ENCODE measurements at places on chromosomes 3 and 15.

DNA sequence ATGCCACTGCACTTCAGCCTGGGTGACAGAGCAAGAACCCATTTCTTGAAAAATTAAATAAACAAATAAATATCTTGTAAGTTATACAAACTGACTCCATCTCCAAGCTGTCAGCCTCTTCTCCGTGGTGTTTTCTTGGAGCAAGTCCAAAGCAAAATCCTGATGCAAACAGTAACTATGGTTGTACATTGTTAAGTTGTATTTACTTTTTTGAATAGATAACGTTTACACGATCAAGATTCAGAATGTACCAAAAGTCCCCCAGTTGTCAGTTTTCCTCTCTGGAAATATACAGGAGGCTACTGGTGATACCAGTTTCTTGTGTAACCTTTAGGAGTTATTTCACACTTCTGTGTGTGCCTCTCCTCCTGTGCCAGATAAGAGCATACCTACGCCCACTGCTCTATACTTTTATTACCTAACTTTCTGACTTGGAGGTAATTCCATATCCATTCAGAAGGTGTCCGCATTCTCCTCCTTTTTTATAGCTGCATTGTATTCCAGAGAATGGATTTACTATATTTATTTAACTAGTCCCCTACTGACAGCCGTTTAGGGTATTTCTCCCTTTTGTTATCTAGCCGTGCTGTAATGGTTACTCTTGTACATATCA lies 14.2 kb downstream of the CMTM7 start:
- DNase-seq: no peak

DNA sequence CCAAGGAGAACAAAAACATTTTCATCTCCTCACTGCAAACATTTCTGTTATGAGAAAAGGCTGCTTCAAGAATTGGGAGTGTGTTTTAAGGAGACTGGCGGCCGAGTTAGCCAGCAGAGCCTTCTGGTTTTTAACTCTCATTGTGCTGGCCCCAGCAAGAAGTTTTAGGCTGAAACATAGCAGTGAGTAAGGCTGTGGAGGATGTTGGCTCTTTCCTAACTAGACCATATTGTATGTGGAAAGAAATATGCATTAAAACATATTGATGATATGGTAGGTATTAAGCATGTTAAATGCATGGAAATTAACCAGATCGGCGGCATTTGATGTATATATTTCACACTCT lies 90.7 kb downstream of the TIGIT start:
- no peak for DNase-seq

GRCh38 chr15:81400640-81401236 lies 26.7 kb upstream of the TMC3 start:
- DNase-seq: peak; percentile 13

DNA sequence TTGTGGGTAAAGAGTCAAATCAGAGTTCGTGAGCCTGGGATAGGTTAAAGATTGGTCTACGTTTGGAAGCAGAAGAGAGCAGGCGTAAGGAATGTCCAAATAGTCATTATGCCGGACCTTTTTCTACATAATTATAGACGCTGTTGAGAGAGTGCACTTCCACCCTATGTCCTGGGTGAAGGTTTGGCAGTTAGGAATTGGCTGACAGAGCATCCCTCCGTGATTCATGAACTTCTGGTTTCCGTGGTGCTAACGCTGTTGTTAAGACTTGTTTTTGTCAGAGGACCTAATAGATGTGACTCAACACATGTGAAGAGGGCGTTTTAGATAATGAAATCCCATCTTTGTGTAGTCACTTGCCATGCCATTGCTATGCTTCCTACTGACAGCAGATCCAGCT lies 1.1 kb downstream of the EAF1 start:
- DNase-seq: no peak

GRCh38 chr3:139466360-139466759 lies 10.0 kb downstream of the RBP2 start:
- no peak for DNase-seq

DNA sequence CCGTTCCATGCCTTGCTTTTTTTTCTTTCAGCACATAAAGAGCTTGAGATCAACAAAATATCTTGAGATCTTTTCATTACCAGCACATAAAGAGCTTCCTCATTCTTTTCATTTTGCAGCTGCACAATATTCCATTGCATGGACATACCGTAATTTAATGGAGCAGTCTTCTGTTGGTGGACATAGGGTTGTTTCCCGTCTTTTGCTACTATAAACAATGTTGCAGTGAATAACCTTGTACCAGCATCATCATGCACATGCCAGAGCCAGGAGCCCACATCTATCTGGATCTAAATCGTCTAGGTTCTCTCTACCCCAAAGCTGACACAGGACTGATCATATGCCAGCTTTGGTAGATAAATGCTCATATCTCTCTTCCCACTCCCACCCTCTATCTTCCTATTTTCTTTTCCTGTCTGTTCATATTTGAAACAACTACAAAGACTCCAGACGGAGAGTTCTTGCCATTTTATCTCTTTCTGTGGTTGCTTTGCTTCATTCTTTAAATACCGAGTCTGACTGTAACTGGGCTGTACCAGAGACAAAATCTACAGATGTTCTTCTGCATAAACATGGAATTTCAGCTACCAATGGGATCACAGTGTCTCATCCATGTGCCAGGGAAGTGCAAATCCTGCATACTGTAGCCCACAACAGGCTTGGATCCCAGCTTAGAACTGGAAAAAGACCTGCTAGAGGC lies 47.1 kb upstream of the AKAP13 start:
- no peak for DNase-seq

DNA sequence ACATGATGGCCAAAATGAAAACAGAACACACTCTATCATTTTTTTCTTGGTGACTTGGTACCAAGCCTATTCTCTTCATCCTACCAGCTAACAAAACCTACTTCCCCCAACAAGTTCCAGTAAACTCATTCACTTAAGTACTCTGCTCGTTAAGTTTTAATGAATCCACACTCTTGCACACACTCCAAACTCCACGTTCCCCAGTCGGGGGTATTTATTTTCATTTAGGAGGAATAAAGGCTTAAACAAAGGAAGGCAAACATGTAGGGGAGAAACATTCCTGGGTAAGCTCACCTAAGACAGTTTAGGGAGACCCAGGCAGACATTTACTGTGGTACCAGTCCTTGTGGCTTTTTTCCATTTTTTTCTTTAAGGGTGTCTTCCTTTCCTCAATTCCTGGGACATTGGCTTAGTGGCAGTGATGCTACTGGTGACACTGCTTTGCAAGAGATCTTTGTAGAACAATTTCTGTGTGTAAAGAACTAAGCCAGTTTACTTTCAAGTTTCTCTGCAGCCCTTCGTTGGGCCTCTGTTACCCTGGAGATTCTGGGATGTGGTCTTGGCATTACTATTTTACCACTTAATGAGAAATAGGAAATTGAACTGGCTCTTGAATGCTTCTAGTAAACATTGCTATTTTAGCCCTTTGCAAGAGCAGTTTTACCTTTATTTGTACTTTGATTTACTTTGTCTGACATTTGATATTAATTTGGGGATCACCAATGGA lies 117.3 kb upstream of the C15orf61 start:
- no peak for DNase-seq

- DNase-seq: no peak
Measured at GRCh38 chr3:41874022-41874421, 87.9 kb downstream of the ULK4 start.

GRCh38 chr3:48765376-48765775 lies 48.4 kb upstream of the IP6K2 start:
- DNase-seq: no peak

All from NCI-H774 (cell line).